ENCODE measurements at places on chromosomes 3 and 15.

DNA sequence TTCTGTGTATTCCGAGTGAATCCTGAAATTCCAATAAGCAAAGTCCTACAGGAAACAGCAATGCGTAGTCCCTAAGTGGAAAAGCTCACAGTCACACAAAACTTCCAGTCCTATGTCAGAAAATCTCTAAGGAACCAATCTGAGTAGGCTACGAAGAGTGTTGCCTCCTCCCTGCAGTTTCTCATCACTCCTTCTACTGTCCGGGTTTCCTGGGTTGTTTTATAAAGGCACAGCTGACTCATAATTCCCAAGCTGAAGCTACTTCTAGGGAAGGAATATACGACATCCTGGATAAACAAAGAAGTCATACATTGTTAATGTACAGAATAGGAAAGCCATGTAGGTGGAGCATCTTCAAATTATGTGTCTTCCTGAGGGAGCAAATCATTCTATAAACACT, 65.7 kb upstream of the RGMA start:
- no peak for DNase-seq

DNA sequence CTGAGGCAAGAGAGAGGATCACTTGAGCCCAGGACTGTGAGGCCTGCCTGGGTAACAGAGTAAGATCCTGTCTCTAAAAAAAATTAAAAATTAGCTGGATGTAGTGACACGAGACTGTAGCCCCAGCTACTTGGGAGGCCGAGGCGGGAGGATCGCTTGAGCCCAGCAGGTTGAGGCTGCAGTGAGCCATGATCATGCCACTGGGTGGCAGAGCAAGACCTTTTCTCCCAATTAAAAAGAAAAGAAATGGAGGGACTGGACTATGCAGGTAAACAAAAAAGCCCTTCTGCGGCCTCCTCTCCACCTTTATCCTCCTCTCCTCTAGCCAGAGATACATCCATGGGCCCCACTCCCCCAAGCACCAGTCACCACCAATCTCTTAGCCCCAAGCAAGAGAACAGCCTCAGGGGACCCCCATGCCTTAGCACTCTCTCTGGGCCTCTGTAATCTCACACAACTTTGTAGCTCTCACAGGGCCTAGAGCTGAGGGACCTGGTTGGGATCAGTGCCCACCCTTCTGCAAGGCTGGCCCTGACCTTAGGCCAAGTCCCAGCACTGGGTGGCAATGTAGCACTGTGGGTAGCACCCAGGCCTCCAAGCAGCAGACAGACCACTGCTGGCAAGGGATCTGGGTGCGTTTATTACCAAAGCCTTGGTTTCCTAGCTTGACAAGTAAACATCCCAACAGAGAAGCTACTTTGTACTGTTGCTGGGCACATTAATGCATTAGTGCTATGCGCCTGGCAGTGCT, 43.4 kb downstream of the FAM174B start:
- DNase-seq = no peak

GRCh38 chr3:10548992-10549391, 43.6 kb upstream of the ATP2B2 start:
- DNase-seq = no peak

- DNase-seq = no peak
Measured at GRCh38 chr15:68389041-68389930, 42.7 kb downstream of the ITGA11 start.
